ENCODE measurements at places on chromosomes 16 and 17.
A peak's percentile ranks its signal among the peaks of the same experiment; 100 is the strongest.

DNA sequence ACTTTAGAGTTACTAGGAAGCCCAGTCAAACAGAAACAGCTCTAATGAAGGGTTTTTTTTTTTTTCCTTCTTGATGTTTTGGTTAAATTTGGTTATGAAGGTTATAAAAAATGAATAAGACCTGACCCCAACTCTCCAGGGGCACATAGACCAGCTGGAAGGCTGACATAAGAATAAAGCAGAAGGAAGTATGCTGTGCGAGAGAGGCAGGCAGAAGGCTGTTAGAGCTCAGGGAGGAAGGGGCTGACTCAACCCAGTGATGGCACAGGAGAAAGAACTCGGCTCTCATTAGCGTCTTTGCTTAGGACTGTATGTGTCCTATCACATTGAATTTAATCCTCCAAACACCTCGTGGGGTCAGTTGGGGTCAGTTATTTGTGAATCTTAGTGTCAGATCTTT, 474.6 kb downstream of the PMP22 start:
- ATAC-seq: peak; percentile 84

GRCh38 chr17:49459401-49459984, 35.6 kb upstream of the NGFR start:
- ATAC-seq: no peak

DNA sequence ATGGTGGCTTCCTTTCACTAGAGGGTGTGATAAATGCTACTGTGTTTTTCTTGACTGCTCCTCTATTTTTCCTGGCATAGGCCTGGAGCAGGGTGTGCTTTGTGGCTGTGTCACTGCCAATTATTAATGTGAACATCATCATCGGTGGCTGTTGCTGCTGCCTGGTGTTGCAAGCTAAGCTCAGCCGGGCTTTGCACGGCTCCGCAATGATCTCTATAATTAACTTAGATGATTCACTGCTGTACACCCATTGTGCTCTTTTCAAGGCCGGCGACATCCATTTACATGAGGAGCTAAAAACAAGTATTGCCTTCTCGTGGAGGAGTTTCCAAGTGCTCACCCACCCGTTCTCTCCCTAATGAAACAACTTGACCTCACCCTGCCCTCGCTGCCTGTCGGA, 160.1 kb upstream of the IRX3 start:
- ATAC-seq: no peak

DNA sequence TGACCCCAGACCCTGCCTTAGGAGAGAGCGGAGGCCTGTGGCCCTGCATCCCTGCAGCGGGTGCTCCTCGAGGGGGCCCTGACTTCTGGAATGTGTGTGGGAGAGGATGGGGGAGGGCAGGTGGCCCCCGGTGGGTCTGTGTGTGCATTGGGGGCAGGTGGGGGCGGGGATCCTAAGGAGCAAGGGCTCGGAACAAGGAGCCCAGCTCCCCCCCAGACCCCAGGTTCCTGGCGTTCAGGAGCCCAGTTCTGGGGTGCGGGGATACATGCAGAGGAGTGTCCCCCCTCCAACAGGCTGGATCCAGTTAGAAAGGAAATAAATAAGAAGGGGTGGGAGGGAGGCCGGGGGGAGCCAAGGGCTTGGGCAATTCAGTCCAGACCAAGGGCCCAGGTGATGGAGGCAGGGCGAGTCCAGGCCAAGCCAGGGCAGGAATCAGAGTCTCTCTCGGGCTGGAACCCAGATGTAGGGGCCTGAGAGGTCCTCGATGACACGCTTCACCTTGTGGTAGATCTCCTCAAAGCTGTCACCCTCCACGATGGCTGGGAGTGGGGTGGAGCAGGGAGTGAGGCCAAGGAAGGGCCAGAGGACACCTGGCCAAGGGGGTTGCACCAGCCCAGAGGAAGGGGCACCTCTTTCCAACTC, 11.2 kb upstream of the ASGR1 start:
- no peak for ATAC-seq

DNA sequence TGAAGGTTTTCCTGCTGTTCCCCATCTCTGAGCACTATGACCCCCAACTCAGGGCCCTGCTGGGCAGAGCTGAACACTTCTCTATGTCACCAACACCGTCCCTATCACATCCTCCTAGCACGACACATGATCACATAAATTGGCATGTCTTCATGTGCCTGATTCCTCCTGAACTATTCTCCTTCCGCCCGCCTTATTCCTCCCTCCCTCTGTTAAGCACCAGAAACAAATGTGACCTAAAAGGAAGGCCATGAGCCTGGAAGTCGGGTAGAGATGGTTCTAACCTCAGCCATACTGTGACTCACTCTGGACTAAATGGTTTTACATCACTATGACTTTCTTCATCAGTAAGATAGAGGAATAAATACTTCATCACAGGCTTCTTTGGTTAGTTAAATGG, 80.8 kb upstream of the DYNLRB2 start:
- ATAC-seq: no peak

DNA sequence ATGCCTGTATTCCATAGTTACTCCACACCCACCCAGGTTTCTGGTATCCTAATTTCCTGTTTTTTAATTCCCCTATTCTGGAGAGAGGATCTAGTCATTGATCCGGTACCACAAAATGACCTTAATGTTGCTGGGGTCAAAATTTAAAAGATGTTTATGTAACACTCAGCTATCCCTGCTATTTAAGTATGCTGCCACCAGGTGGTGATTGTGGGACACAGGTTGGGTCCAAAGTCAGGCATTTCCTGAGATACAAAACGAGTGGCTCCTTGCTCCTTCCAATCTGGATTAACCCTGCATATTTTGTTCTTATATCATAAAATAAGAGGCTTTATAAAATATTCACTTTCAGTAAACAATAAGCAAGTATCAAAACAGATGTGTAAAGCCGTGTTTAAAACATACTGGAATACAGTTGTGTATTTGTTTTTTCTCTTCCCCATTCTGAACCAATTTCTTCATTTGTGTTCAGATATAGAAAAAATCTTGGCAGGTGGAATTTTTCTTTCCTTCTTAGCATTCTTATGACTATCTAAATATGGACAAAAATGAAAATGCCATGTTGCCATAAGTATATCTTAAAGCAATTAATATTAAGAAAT, 16.3 kb downstream of the HS3ST4 start:
- ATAC-seq: no peak

- ATAC-seq: no peak
These were observed 2.5 kb downstream of the FAM83G start for GRCh38 chr17:19001907-19002590.

- no peak for ATAC-seq
These were observed 71.8 kb downstream of the IRF8 start for GRCh38 chr16:85970738-85971137.

- peak; percentile 80 for ATAC-seq
These were observed at the start of gene SLC16A3 for GRCh38 chr17:82228842-82229697. Gene SLC16A3 (plus strand): TSS chr17:82229042. CDS start chr17:82236009, 6,967 bp downstream.

DNA sequence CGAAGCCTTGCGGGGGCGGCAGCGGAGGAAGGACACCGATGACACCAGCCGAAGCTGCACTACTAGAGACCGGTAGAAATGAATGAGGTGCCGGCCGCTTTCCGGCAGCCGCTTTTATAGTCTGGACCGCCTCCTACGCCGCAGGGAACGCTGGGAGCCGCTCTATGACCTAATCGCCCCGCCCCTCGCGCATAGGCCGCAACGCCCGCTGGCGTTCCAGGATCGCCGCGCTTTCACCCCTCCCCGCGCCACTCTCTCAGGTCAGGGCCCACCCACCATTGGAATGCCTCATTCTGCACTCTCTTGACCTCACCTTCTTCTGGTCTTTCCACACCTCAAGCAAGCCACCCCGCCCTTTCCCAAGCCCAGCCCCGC, at the start of gene DDX5:
TSS of gene DDX5 (minus strand) at position 89 of the 375 bp plus-strand sequence. CDS start 170 bp downstream, outside the sequence.
- peak; percentile 86 for ATAC-seq

- no peak for ATAC-seq
These were observed 53.8 kb downstream of the PRMT7 start for GRCh38 chr16:68364561-68364998.

GRCh38 chr17:66692421-66692690, 142.6 kb upstream of the CACNG5 start:
- no peak for ATAC-seq

DNA sequence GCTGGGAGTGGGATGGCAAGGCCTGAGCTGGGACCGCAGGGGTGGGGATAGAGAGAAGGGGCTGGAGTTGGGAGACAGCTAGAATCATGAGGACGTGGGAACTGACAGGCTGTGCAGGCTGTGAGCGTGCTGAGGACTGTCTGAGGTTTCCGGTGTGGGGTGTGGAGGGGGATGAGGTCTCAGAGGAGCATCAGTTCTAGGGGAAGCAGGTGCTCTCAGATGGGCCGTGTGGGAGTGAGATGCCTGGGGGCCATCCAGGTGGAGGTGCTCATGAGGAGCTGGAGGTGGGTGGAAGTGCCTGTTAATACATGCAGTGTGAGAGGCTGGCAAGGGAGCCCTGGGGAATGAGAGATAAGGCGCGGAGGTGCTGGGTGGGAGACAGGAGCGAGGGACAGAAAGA, 27.2 kb downstream of the HASPIN start:
- ATAC-seq: peak; percentile 71

- ATAC-seq: no peak
These were observed 14.7 kb upstream of the GLIS2 start for GRCh38 chr16:4301177-4301576.

- no peak for ATAC-seq
These were observed 1.9 kb upstream of the C16orf74 start for GRCh38 chr16:85752511-85753420.

- peak; percentile 31 for ATAC-seq
These were observed 59.7 kb downstream of the B9D1 start for GRCh38 chr17:19302791-19303331.

- no peak for ATAC-seq
These were observed 66.9 kb upstream of the N4BP1 start for GRCh38 chr16:48676836-48677235.

DNA sequence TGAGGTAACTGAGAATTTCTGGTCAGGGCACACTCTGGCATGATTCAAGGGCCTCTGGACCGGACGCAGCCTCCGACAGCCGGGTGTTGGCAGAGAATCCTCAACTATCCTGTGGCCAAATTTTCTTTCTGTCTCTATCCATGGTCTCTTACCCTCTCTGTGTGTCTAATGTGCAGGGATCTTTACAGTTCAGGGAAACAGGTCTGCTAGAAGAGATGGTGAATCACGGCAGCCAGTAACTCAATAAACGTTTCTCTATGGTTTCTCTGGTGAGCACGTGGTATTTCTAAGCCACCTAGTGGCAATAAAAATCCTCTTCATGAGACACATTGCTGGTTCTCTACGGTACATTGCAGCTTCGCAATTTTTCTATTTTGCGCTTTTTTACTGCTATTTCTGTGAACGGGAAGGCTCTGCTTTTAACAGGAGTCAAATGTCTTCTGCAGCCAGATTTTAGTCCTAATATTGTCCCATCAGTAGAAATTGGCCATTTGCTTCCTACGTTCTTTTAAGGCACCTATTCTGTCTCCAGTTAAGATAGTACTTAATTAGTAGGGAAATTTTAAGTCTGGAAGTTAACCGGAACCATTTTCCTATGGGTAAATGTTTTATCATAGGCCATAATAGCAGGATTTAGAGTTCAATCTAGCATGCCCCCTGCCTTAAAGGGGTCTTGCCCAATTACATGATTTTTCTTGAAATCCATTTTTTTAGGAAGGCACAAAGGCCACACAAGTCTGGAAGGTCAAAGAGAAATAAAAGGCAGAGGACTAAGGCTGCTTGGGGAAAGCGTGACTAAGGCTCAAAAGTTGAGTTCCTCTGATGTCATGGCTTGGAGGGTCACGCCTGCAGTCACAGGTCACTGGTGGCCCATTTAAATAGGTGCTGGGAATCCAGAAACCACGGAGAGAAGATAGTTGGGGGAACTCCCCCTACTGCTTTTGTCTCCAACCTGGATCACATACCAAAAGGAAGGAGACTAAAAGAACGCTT, 31.5 kb downstream of the QPRT start:
- ATAC-seq: peak; percentile 87

DNA sequence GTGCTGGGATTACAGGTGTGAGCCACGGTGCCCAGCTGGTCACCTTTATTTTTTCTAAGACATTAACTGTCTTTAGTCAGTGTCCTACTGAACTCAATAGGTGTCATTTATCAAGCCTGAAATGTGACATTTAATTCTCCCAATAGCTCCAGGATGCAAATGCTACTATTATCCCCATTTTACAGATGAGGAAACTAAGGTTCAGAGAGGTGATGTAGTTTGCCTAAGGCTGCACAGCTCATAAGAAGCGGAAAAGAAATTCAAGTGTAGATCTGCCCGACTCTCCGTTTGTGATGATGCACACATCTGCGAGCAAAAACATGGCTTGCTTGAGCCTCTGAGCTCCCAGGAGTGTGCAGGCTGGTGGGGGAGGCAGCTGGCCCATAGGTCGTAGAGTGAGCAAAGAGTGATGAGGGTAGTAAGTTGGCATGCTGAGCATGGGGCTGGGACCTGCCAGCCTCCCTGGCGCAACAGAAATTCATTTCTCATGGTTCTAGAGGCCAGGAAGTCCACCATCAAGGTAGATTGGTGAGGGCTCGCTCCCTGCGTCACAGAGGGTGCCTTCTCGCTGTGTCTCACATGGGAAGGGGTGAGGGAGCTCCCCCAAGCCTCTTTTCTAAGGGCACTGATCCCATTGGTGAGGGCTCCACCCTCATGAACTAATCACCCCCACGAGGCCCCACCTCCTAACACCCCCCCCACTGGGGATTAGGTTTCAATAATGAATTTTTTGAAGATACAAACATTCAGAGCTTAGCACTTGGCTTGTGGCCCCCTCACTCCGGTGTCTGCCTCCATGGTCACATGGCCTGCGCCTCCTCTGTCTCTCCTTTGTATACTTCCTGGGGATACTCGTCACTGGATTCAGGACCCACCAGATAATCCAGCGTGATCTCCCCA, 141.5 kb upstream of the PLCG2 start:
- ATAC-seq: no peak

GRCh38 chr16:67243481-67243880, 3.8 kb downstream of the FHOD1 start:
- ATAC-seq: no peak

DNA sequence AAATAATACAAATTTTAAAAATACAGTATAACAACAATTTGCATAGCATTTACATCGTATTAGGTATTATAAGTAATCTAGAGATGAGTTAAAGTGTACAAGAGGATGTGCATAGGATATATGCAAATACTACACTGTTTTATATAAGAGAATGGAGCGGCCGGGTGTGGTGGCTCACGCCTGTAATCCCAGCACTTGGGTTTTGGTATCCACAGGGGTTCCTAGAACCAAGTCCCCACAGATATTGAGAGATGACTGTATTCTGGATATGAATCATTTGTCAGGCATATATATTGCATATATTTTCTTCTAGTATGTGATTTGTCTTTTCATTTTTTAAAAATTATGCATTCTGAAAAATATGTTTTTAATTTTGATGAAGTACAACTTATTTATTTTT, 77.5 kb upstream of the MSI2 start:
- no peak for ATAC-seq

- no peak for ATAC-seq
These were observed 5.4 kb downstream of the SLC47A1 start for GRCh38 chr17:19539040-19539399.

GRCh38 chr17:41382394-41382793, 288 bp upstream of the KRT34 start:
- no peak for ATAC-seq

DNA sequence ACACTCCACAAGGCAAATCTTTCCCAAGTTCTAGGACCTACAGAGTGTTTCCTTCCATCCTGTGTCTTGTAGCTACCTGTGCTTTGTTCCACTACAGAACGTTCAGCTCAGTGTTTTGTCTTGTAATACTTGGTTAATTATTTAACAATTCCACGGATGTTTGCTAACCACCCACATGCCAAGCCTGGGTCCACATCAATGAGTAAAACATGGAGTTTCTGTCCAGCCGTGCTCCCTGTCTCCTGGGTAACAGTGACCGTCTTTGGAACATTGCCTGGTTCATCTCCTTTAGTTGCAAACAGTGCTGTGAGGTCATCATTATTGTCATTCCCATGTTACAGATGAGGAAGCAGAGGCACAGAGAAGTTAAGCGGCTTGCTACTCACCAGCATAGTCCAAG, 41.3 kb downstream of the IRF8 start:
- no peak for ATAC-seq

GRCh38 chr17:46118964-46119363, 74.3 kb downstream of the KANSL1 start:
- no peak for ATAC-seq
